ENCODE measurements at places on chromosomes 13 and 19. TPM values are rescaled to one million over a fixed set of nuclear protein-coding genes. Genes with fewer than 3 reads are reported as not detected.

DNA sequence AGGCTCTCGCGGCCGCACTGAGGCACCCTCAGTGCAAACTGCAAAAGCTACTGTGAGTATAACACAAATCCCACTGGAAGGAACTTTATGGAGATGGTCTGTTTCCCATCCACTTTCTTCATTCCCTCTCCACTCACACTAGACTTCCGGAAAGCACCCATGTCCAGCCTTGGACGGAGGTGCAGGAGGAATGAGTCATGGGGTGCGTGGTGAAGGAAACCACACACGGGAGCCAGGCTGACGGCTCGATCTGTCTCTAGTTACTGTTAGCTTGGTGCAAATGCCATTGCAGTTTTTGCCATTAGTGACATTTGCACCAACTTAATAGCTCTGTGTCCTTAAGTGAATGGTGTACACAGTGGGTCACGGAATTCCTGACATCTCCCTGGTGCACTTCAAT, 14.6 kb downstream of the NLRP8 start:
- H3K27me3 ChIP-seq = no peaks in the 10 kb centered on the region
- no peak for DNase-seq
- no peaks in the 10 kb centered on the region for H3K36me3 ChIP-seq

- DNase-seq = peak; percentile 37
- H3K36me3 ChIP-seq = peaks cover 10% of the 10 kb centered on the region
- no peak overlapping the region for H3K27ac ChIP-seq
- H3K4me3 ChIP-seq = no peak overlapping the region
Measured at GRCh38 chr19:19115954-19116353, 22.3 kb downstream of the TMEM161A start.

GRCh38 chr19:51078104-51078503, 4.6 kb downstream of the KLK14 start:
- H3K4me1 ChIP-seq = no peaks in the 10 kb centered on the region
- no peak overlapping the region for H3K4me3 ChIP-seq
- DNase-seq = no peak
- H3K27ac ChIP-seq = no peak overlapping the region
- peaks cover 16% of the 10 kb centered on the region for H3K27me3 ChIP-seq

GRCh38 chr19:3133793-3134116, 2.1 kb upstream of the GNA15 start:
- no peaks in the 10 kb centered on the region for H3K27me3 ChIP-seq
- peaks cover 17% of the 10 kb centered on the region for H3K4me1 ChIP-seq
- DNase-seq = no peak
- H3K36me3 ChIP-seq = no peaks in the 10 kb centered on the region
- H3K27ac ChIP-seq = peak overlapping the region; percentile 65

DNA sequence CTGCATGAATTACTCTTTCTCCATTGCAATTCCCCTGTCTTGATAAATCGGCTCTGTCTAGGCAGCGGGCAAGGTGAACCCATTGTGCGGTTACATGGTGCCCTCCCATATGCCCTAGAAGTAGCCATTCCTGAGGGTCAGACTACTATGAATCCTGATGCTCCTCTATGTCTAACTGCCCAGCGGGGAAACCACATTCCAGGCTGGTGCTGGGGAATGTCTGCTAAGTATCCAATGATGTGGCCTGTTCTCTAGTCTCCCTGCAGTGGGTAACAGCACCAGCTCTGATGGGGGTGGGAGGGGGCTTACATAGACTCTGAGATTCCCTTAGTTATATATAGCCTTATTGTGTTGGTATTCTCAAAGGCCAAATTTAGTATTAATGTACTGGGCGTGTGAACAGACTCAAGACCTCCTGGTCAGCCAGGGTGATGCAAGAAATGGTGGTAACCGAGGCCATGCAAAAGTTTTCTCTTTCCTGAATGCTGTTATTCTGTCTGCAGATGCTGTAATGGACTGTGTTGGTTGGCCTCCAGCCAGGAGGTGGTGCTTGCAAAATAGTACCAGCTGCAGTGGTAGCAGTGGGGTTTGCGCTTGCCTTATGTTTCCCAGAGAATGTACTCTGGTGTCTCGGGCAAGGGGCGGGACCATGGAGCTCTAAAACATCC, 564.8 kb upstream of the SLITRK1 start:
- no peaks in the 10 kb centered on the region for H3K27me3 ChIP-seq
- no peak overlapping the region for H3K27ac ChIP-seq
- no peaks in the 10 kb centered on the region for H3K4me1 ChIP-seq
- peak; percentile 7 for DNase-seq

- no peaks in the 10 kb centered on the region for H3K4me1 ChIP-seq
- H3K27ac ChIP-seq = no peak overlapping the region
- no peaks in the 10 kb centered on the region for H3K27me3 ChIP-seq
- H3K4me3 ChIP-seq = no peak overlapping the region
Measured at GRCh38 chr19:40740747-40741146, 9.5 kb downstream of the ACTMAP start.

DNA sequence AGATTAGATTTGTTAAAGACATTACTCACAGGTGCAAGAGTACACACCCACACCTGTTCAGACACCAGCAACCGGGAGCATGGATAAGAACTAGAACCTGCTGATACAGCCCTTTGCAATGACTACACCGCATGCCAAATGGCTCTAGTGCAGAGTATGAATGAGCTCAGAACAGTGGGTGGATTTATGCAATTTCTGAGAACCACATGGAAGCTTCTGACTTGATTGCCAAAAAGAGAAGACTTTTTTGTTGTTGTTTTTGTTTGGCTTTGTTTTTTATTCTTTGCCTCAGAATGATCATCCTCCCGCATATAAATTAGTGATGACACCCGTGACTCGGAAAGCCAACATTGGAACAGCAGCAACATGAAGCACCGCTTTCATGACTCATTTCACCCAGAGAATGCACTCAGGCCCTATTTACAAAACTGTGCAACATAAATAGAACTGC, 77.4 kb upstream of the LRCH1 start:
- no peak overlapping the region for H3K4me3 ChIP-seq
- H3K4me1 ChIP-seq = no peaks in the 10 kb centered on the region
- no peak overlapping the region for H3K27ac ChIP-seq
- DNase-seq = peak; percentile 32
- no peaks in the 10 kb centered on the region for H3K36me3 ChIP-seq

DNA sequence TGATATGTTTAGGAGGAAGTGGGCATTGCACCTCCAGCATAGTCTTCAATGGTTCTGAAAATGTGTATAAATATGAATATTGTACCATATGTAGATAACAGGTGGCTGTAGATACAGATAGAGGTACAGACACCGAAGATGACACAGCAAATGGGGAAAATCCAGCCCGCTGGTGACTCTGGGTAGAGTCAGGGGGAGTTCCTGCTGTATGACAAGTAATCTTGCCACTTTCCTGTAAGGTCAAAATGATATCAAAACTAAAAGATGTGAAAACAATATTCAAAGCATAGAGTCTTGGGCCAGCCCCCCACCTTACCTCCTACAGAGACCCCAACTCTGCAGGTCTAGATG, 17.8 kb downstream of the C2CD4C start:
- H3K27me3 ChIP-seq = no peaks in the 10 kb centered on the region
- H3K4me3 ChIP-seq = no peak overlapping the region
- no peak overlapping the region for H3K27ac ChIP-seq
- H3K4me1 ChIP-seq = no peaks in the 10 kb centered on the region

- no peak for DNase-seq
- H3K4me1 ChIP-seq = no peaks in the 10 kb centered on the region
- H3K4me3 ChIP-seq = no peak overlapping the region
- H3K27ac ChIP-seq = no peak overlapping the region
- H3K27me3 ChIP-seq = peaks cover 11% of the 10 kb centered on the region
Measured at GRCh38 chr13:71338070-71338469, 528.9 kb downstream of the DACH1 start.

Gene JSRP1
- not detected for total RNA-seq

Gene SLAIN1
- 314 TPM for total RNA-seq

Gene TNFSF11
- total RNA-seq = not detected

Gene SH2D3A
- 0.95 TPM for total RNA-seq

Data from A673 (cell line).